ENCODE measurements at places on chromosomes 7 and 10.

- DNase-seq: no peak
These were observed 53.9 kb upstream of the IL6 start for GRCh38 chr7:22672846-22673680.

- no peak for DNase-seq
These were observed 54.9 kb downstream of the SEM1 start for GRCh38 chr7:96654630-96655188.

- DNase-seq: no peak
These were observed 1239.3 kb downstream of the SORCS1 start for GRCh38 chr10:105925045-105925785.

DNA sequence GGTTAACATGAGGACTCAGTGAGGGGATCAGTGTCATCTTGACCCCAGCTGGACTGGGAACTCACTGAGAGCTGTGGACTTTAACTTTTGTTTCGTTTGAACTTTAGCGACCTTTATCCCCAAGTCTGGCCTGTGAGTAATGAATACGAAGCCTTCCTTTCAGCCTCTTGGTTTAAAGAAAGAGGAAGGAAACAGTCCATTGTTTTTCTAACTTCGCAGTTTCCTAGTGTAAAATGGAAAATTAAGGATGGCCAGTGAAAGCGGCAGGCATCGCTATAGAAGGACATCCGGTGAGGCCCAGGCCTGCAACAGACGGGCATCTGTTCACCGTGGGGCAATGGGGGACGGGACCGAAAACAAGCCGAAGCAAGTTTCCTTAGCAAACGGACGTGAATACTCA is 44.1 kb upstream of the ADO start:
- no peak for DNase-seq

DNA sequence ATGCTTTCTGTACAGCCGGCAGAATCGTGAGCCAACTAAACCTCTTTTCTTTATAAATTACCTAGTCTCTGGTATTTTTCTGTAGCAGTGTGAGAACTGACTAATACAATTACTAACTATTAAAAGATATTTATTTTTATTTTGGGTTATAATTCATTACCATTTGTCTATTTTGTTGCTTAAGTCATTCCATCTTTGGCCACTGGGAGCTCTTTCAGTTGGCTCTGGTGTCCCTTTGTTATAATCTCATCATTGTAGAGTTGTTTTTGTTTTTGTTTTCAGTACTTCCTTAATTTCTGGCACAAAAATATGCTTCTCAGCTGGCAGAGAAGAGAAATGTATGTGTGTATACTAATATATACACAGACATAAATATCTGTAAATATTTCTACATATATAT is 807.9 kb upstream of the MBL2 start:
- DNase-seq: no peak

DNA sequence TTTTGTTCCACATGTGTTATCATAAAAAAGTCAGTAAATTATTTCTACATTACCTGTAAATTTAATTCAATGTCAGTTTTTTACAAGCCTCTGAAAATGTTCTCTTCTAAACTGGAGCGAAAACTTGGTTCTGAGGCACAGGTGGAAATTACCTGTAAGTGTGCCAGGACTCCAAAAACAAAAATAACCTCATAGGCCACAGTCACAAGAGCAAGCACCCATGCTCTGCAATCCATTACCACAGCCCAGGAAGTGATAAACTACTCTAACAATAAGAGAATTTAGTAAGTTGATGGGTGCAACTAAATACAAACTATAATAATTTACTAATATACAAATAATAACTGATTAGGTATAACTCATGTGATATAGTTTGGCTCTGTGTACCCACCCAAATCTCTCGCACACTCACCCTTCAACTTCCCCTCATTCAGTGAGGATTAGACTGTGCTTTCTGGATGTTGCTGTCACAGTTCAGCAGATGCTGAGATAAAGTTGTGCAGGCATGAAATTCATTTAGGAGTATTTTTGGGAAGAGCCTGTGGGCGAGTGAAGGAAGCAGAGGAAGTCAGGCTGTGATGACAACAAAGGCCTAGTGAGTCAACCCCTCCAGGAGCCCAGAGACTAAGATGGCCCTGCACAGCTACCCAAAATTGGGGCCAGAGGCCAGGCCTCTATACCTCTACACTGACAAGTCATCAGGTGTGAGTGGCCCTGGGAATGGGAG is 16.3 kb upstream of the GIMAP6 start:
- DNase-seq: no peak

DNA sequence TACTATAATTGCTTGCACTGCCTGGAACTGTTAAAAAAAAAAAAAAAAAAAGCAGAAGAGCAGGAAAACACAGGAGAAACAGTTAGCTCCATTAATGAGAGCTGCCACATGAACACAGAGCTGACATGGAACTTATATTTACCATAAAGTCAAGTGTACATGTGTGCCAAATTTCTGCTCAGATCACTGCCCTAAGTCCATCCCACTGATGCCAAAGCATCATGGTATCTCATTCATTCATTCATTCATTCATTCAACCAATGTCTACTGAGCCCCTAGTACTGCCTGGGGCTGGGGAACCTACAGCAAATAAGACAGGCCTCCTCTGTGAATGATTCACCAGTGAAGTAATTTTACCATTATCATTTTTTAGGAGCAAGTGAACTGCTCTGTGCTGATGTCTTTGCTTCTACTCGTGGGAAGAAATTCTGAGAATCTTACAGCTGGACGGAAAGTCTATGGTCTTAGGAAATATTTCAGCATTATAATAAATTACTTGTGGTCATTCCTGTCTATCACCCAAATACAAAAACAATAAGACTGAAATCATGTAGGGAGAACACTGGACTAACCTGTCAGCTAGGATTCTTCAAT is 58.8 kb upstream of the ABLIM1 start:
- no peak for DNase-seq

- DNase-seq: no peak
These were observed 421.4 kb upstream of the ZWINT start for GRCh38 chr10:56782503-56782902.

DNA sequence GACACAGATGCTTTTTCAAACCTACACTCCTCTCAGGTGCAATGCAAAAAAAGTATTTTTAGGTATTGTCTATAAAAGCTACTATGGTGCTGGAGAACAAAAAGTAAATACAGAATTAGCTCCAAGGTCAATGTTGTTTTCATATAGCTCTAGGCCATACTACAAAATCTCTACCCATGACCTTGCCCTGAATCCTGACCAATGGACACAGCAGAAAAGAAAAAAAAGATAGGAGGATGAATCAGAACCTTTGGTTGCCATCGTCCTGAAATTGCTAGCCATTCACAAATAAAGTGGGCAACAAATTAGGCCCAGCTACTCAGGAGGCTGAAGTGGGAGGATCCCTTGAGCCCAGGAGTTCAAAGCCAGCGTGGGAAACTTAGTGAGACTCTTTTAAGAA is 35.2 kb upstream of the RELN start:
- no peak for DNase-seq

- DNase-seq: no peak
These were observed 771 bp downstream of the PHYHIPL start for GRCh38 chr10:59177031-59177797.

GRCh38 chr7:71868797-71869196 is 543.3 kb downstream of the CALN1 start:
- DNase-seq: no peak

DNA sequence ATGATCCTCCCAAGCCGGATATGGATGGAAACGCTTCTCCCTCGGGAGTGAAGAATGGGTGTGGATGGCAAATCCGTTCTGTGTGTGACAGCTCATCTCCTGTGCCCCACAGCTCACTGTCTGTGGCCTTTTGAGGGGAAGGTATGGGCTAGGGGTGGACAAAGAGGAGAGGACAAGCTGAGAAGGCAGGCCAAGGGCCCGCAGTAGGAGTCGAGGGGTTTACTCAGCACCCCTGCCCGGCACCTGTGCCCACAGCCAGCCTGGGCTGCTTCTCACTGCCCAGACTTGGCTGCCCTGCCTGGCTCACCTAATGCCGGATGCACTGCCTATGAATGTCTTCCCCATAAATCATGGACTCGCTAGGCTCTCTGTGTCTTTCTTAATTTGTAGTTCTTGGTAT is 503.8 kb downstream of the TCERG1L start:
- DNase-seq: no peak

DNA sequence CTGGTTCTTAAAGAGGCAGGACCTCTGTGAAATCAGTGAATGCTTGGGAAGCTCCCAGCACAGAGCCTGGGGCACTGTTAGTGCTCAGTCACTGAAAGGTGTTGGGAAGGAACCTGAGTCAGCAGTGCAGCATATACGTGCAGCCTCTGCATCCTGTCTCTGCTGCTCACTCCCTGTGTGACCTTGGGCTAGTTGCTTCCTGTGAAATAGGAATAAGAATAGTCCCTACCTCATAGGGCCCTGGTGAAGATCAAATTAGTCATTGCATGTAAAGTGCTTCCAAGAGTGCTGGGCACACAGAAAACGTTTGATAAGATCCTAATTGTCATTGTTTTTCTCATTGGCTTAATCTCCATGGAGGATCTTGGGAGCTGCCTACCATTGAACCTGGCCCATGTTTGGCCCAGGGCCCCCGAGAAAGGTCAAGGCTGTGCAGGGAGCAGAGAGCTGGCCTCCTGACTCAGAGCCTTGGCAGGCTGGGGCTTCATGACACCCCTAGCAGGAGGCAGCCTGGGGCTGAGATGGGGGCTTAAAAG is 73.3 kb upstream of the COL13A1 start:
- no peak for DNase-seq

DNA sequence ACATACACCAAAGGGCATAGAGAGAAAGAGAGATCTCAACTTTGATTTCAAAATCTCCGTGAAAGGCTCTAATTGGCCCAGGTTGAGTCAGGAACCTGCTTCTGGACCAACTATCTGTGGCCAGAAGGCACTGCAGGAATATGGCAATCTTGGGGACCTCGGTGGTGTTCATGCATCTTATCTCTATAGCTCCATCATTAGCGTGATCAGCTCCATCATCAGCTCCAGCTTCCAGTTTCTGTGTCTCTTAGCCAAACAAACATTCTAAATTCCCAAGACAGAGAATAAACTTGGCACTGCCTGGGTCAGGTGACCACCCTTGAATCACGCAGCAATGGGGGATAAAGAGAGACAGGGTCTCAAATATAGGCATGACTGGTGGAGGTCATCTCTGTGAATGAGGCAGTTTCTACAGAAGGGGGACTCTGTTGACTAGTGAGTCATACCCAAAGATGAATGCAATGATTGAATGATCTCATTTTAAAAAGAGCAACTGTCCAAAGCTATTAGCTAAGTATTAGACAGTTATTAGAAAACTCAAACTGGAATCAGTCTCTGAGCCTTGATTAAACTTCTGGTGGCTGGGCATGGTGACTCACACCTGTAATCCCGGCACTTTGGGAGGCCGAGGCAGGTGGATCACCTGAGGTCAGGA is 5.4 kb upstream of the NRF1 start:
- no peak for DNase-seq

- no peak for DNase-seq
These were observed 109.2 kb downstream of the PDGFA start for GRCh38 chr7:410395-410910.

GRCh38 chr10:59993931-59994330 is 87.6 kb upstream of the CCDC6 start:
- DNase-seq: no peak

DNA sequence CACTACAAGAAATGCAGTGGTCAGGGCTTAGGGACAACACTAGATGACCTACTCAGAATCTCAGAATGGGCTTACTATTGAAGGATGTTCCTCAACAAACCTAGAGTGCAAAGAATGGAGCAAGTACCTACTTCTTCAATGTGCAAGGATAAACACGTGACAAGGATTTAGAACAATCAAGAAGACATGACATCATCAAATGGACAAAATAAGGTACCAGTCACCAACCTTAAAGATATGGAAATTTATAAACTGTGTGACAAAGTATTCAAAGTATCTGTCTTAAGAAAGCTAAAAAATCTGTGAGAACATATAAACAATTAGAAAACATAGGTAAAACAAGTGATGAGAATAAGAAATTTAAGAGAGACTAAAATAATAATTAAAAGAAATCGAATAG is 656.1 kb downstream of the ZWINT start:
- DNase-seq: no peak

- no peak for DNase-seq
These were observed 133.3 kb downstream of the EXOC4 start for GRCh38 chr7:133386205-133386604.

DNA sequence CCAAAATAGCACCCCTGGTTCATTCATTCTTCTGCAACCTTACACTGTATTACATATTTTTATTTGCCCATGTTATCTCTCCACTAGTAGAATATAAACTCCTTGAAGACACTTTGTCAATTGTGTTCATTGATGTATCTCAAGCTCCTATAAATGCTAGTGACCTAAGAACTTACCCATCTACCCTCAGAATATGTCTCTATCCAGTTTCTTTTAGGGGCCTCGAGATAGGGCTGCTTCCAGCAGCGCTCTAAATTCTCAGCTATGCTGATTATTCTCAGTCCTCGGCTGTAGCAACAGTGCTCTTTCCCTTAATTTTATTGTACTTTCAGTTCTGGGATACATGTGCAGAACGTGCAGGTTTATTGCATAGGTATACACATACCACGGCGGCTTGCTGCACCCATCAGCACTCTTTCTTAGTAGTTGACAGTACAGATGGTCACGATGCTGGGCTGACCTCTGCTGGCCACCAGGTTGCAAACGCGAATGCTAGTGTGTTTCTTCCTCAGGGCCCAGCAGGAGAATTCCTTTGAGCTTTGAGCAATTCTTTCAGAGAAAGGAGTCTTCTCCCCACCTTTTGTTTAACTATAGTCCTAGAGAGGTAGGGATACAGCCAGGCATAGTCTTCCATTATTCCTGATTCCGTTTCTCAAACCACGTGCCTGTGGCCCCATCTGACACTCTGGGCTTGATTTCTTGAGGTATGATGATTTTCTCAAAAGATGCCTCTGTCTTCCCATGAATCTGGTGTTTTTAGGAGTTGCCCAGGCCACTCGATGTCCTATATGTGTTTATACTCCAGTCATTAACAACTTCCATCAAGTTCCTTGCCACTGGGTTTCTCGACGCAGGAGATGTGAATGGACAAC is 49.1 kb upstream of the CDC14C start:
- no peak for DNase-seq

GRCh38 chr10:4776234-4776638 is 49.8 kb upstream of the AKR1E2 start:
- DNase-seq: peak; percentile 14

DNA sequence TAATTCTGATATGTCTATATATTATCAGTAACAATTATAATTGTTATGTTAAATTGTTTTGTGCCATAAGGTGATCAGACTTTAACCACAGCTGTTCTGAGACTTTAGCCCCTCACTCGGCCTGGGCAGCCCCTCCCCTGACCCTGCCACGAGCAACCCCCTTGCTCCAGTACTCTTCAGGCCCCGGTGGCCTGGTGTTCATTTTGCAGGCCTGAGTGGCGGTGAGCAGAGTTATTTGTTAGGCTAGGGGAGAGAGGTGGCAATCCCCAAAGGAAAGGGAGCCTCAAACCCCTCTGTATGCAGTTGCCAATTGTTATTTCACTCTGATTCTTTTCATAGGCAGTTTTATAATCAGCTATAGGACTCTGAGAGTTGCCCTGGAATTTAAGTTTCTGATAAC is 22.9 kb upstream of the CREB3L2 start:
- DNase-seq: no peak

- no peak for DNase-seq
These were observed 59.6 kb upstream of the ZNF32 start for GRCh38 chr10:43708262-43708661.

- DNase-seq: peak; percentile 47
These were observed 50.5 kb downstream of the STK32C start for GRCh38 chr10:132257271-132257670.

All from activated T-cell treated with anti-CD3 and anti-CD28 coated beads, Interleukin-2, amount 50 U/mL, for 72 hours (primary cell).